Vein endothelial cell (primary cell): ENCODE measurements at places on chromosomes 2 and 18. TPM values are rescaled to one million over a fixed set of nuclear protein-coding genes. Genes with fewer than 3 reads are reported as not detected.

The TTN gene
- 2.6 and 3.3 TPM in 2 replicates for total RNA-seq

The REG3G gene
- not detected in 2 replicates for total RNA-seq

The DYNAP gene
- not detected in 2 replicates for total RNA-seq

The SKOR2 gene
- total RNA-seq: not detected in 2 replicates

The ACMSD gene
- total RNA-seq: not detected in 2 replicates

The GALR1 gene
- not detected in 2 replicates for total RNA-seq

The ATP9B gene
- 20.4 and 26.1 TPM in 2 replicates for total RNA-seq

The SAP130 gene
- total RNA-seq: 12.1 and 12.4 TPM in 2 replicates

The FER1L5 gene
- not detected in 2 replicates for total RNA-seq

The EMILIN1 gene
- 1.4 and 2.9 TPM in 2 replicates for total RNA-seq

The ATOH8 gene
- total RNA-seq: 13.2 and 17.0 TPM in 2 replicates

The RUFY4 gene
- 0.29 TPM in 1 of 2 replicates, not detected in the other for total RNA-seq

The ATP6V1C2 gene
- total RNA-seq: under 0.01 and 0.10 TPM in 2 replicates

The MC4R gene
- total RNA-seq: not detected in 2 replicates

The MC5R gene
- total RNA-seq: not detected in 2 replicates

The PSMA8 gene
- not detected in 2 replicates for total RNA-seq

The DSC3 gene
- total RNA-seq: 0.10 and 0.33 TPM in 2 replicates

The KIAA1328 gene
- total RNA-seq: 7.2 and 7.5 TPM in 2 replicates

The ABCB11 gene
- 0.57 and 0.98 TPM in 2 replicates for total RNA-seq

The SERPINB12 gene
- not detected in 2 replicates for total RNA-seq

The ABCG8 gene
- not detected in 2 replicates for total RNA-seq

The ANKRD30B gene
- not detected in 2 replicates for total RNA-seq

The TNS1 gene
- 25.7 and 35.3 TPM in 2 replicates for total RNA-seq

The TCF23 gene
- total RNA-seq: not detected in 2 replicates

The RNF144A gene
- total RNA-seq: 22.2 and 31.6 TPM in 2 replicates

The SLC9A4 gene
- total RNA-seq: under 0.01 TPM in 2 replicates

The ARHGAP25 gene
- total RNA-seq: 5.2 and 8.2 TPM in 2 replicates

The RAD51AP2 gene
- total RNA-seq: not detected in 2 replicates

The KCNE4 gene
- total RNA-seq: under 0.01 and 0.10 TPM in 2 replicates
